Stimulated activated CD4-positive, alpha-beta T cell treated with anti-CD3 and anti-CD28 coated beads, Interleukin-4, amount 100 ng/mL, for 1 hour (primary cell): ENCODE measurements at places on chromosomes 1 and 21.

DNA sequence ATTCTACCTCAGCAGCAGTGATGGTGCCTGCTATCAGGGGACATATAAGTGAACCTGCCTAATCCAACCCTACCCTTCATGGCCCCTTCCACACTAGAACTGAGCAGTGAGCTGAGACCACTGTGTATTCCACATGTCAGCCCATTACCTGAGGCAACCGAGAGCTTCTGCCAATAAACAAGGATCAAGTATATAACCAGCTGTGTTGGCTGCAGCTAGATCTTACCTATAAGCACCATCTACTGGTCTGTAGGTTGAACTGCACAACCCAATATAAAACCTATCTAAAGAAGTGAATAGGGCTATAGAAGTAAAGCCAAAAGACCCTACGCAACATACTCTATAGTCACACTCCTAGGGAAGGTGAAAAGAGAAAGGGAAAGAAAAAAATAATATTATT lies 376.9 kb downstream of the HHIPL2 start:
- DNase-seq = no peak

DNA sequence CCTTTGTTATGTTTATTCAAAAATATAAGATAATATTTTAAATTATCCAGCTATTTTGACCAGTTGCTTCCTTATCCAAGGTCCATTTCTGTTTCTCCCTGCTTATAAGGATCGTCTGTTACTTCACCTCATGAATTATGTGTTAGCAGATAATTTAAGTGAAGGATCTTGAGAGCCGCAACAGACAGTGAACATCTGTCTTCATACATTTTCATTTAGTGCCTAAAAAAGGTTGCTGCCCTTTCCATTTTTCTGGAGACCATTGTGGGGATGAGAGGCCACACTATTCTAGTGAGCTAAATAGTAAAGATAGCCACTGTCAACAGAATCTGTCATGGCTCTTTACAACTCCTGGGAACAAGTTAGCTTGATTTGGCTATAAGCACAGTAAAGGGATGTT lies 154.0 kb downstream of the CLEC20A start:
- DNase-seq = no peak

- DNase-seq = no peak
Measured at GRCh38 chr1:228969953-228970800, 234.9 kb downstream of the RHOU start.

DNA sequence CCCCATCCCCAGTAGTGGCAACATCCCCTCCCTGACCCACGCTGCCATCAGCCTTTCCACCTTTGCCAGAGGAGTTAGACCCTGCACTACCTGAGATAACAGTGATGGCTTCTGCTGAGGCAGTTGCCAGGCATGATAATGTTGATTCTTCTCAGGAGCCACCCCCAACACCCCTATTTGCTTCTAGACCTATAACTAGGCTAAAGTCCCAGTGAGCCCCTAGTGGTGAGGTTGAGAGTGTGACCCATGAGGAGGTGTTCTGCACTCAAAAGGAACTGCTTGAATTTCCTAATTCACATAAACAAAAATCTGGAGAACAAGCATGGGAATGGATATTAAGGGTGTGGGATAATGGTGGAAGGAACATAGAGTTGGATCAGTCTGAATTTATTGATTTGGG lies 159.6 kb upstream of the COL11A1 start:
- no peak for DNase-seq

DNA sequence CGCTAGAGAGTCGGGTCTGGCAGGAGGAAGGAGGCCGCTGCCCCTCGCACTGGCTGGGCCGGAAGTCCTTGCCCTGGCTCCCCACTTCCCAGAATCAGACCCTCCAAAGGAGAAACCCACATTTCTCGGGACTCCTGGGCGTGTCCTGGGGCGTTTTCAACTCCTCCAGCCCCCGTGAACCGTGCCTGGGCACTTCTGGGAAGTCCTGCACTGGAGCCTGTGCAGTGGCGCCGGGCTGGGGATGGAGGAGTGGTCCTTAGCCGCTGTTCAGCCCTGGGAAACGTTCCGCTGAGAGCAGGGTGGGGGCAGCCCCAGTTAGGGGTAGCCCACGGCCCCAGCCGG lies 3.0 kb downstream of the IGSF21 start:
- DNase-seq = no peak

DNA sequence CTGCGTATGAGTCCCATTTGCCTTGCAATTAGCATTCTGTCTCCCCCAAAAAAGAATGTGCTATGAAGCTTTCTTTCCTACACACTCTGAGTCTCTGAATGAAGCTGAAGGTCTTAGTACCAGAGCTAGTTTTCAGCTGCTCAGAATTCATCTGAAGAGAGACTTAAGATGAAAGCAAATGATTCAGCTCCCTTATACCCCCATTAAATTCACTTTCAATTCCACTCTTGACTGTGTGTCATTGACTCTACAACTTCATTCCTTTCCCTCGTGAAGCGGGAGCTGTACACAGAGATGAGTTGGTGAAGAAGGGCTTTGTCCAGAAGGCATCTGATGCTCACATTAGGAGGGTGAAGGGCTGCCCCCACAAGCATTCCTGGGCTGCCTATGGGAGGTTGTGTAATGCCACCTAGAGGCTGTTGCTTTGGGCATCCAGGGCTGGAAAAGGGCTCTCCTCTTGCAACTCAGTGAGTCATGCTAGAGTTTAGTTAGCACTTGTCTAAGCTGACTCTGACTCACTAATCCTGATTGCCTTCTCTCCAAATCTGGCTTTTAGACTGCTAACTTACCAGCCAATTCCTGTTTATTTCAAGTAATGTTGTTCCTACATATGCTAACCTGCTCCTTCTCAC lies 1.8 kb downstream of the SPRR1B start:
- no peak for DNase-seq

- DNase-seq = no peak
Measured at GRCh38 chr1:92964316-92964715, 3.1 kb upstream of the DIPK1A start.

GRCh38 chr1:219650880-219651279 lies 38.0 kb upstream of the ZC3H11B start:
- no peak for DNase-seq

- DNase-seq = no peak
Measured at GRCh38 chr1:234697015-234697414, 87.0 kb upstream of the IRF2BP2 start.

- no peak for DNase-seq
Measured at GRCh38 chr1:116110567-116111523, at the start of gene MAB21L3. TSS of gene MAB21L3 (plus strand) at chr1:116111399. CDS start at chr1:116112616, 1,217 bp downstream.

GRCh38 chr1:149888999-149889289 lies 10.4 kb upstream of the BOLA1 start:
- no peak for DNase-seq

- DNase-seq = no peak
Measured at GRCh38 chr1:209550519-209550918, 33.0 kb upstream of the CAMK1G start.

GRCh38 chr1:26784023-26784871 lies 3.5 kb upstream of the PIGV start:
- DNase-seq = no peak

- DNase-seq = no peak
Measured at GRCh38 chr21:33207449-33208149, 22.1 kb upstream of the IFNAR2 start.

DNA sequence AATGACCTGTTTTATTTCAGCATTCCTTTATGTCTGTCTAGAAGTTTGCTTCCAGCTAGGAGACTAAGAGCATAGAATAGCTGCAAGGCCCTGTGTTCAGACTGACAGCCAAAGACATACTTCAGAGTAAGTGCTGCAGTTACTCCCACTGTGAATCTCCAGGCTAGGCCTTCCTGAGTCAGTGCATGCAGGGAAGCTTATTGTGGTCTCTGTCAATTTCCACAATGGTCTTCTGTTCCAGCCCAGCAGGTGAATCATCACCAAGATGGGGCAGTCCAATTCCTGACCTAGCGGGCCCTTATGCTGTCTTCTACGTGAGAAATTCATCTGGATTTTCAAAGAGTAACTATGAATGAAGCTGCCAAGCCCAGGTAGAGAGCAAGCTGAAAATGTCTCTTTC lies 146.3 kb upstream of the C8B start:
- DNase-seq = no peak

- no peak for DNase-seq
Measured at GRCh38 chr21:17925899-17926298, 106.7 kb upstream of the C21orf91 start.

DNA sequence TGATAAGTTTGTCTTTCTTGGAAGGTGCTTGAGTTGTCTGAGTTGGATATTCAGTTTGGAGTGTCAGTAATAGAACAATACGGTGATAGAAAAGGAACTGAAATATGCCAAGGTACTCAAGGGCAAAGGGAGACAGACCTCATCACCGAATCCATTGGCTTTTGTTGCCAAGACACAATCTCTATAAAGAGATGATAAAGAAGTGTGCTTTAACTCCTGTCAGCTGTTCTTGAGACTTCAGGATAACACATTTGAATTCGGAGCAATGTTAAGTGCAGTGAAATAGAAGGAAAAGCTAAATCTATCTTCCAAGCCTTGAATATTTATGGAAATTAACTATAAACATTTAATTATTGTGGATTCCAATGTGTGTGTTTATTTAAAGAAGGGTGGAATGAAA lies 194.7 kb downstream of the DISC1 start:
- no peak for DNase-seq

GRCh38 chr1:203187689-203188264 lies 1.3 kb upstream of the CHI3L1 start:
- no peak for DNase-seq

- DNase-seq = no peak
Measured at GRCh38 chr1:67072749-67073148, 18.8 kb upstream of the SLC35D1 start.

GRCh38 chr1:169175461-169175860 lies 69.0 kb downstream of the ATP1B1 start:
- DNase-seq = no peak

DNA sequence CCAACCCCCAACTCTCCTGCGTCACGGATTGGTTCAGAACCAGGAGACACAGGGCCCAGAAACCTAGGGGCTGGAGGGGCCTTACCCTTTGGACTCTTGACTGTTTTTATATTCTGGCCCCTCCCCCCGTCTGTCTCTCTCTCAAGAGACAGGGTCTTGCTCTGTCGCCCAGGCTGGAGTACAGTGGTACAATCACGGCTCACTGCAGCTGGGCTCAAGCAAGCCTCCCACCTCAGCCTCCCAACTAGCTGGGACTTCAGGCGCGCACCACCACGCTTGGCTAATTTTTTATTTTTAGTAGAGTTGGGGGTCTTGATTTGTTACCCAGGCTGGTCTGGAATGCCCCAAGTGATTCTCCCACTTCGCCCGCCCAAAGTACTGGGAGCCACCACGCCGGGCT lies 52.5 kb downstream of the PRKCZ start:
- no peak for DNase-seq

- DNase-seq = no peak
Measured at GRCh38 chr1:228918335-228918734, 183.1 kb downstream of the RHOU start.

DNA sequence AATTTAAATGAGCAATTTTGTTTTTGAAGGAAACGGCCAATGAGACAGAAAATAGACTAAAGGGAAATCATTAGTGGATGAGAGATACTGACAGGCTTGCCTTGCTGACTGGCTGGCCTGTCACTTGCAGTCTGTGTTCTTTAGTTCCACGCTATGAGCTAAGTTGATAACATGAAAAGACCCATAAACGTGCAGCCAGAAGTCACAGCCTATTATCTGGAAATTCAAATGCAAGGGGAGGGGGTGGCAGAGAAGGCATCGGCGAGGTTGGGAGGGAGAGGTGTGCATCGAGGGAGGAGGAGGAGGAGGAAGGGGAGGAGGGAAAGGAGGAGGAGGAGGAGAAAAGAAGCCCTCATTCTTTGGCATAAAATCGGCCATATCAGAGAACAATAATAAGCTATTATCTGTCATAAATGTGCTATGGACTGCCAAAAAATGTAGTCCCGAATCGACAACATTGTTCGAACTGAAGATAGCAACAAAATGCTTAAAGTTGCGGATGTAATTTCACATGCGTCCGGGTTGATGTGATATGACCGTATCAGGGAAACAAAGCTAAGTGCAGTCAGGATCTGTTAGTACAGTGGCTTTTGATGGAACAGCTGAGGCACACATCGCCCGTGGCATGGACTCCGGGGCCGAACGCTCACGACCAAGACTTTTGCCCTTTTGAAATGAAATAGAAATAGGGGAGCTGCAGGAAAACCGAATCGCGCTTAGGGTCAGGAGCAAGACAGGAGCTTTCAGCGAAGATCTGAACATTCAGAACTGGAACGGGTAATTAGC lies 11.6 kb upstream of the BARHL2 start:
- DNase-seq = no peak

DNA sequence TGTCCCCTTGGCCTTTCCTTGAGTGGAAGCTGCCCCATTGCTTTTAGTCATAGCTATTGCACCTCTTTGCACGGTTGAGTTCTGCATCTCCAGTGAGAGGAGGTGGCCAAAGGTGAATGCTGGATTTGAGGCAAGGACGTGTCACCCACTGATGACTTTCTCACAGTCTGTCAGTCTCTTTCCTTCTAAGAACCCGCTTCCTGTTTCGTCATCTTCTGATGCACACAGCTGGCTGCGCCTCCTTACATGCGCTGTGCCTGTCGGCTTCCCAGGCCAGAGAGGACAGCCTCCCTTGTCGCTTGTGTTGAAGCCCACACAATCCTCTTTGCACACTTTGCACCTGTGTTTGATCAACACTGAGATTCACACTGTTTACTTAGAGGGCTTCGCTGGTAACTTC lies 41.8 kb upstream of the PWP2 start:
- peak; percentile 63 for DNase-seq

GRCh38 chr21:41411449-41412089 lies 14.5 kb upstream of the MX1 start:
- DNase-seq = no peak
